ENCODE measurements at places on chromosomes 4 and X.

- DNase-seq = peak; percentile 32
Measured at GRCh38 chr4:77157859-77158486, 966 bp downstream of the CCNG2 start.

DNA sequence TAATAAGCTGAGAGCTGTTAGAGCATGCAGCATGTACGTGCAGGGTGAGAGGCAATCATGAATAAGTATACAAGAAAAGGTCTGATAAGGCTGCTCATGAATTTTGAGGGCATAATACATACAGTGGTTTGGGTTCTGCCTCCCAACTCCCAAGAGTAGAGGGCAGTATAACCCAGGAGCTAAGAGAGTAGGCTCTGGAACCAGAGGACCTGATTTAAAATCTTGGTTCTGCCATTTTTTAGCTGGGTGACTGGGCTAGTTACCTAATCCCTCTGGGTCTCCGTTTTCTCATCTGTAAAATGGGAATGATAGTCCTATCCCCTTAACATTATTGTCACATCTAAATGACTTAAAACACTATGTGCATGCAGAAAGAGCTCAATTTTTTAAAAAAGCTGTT lies 85.3 kb downstream of the LNX1 start:
- DNase-seq = no peak

- DNase-seq = no peak
Measured at GRCh38 chrX:8364369-8365141, 100.1 kb upstream of the VCX3B start.

DNA sequence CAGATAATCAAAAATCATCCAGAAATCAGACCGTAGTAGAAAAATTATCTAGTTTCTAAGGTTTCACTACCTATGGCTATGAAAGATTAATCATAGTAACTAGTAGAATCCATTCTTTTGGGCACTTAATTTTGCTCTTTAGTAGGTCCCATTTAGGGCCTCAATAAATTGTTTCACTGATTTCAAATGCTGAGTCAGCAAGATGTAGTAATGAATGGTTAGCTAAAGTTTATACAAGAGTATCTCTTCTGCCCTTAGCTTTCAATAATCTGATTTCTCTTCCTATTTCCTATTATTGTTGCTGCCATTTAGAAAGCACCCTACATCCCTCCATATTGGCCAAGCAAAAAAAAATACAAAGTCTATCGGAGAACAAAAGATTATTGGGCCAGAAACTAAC lies 283.2 kb upstream of the PCDH10 start:
- DNase-seq = no peak

DNA sequence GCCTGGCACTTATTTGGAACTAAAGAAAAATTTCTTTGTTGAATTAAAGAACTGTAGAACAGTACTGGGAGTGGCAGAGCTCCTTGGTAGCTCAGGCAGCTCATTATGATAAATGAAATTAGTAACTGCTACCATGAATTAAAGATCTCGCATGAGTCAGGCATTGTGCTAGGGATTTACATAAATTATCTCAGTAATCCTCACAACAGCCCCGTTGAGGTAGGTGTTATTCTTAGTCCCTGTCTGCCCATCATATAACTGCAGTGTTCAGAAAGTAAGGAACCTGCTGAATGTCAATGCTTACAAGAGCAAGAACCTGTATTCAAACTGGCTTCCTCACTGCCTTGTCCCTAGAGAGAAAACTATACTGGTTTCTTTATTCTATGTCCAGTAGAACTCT lies 108.3 kb downstream of the NLGN4X start:
- DNase-seq = no peak

DNA sequence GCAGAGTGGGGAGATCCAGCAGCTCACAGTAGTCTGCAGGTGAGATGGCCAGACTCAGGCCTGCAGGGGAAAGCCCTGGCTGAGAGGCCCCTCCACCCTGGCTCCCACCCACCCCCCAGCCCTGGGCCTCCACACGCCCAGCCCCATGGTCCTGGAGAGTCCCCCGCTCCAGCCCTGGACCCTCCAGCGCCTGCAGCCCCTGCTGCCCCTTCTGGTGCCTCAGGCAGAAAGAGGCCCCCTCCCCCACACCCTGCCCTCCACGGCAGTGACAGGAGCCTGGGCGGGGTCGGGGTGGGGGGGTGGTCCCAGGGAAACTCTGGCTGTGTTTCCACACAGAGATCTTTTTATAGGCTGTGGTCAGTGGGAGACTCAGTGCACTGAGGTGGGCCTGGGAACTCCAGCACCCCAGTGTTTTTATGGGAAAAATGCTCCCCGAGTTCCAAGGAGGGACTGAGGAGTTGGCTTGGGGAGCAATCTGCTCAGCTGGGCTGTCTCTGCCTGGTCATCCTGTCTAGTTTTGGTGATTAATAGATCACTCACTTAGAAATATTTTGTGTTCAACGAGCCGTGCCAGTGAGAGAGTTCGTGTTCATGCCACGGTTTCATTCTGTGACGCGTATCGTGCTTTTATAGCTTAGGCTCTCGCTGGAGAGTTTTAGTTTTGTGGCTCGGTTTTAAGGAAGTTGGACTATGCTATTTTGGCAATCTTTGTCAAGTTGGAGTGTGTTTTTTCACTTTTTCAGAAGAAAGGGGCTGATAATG lies 53.1 kb upstream of the HGFAC start:
- DNase-seq = no peak

- DNase-seq = no peak
Measured at GRCh38 chrX:136762820-136763452, 17.8 kb downstream of the ARHGEF6 start.

DNA sequence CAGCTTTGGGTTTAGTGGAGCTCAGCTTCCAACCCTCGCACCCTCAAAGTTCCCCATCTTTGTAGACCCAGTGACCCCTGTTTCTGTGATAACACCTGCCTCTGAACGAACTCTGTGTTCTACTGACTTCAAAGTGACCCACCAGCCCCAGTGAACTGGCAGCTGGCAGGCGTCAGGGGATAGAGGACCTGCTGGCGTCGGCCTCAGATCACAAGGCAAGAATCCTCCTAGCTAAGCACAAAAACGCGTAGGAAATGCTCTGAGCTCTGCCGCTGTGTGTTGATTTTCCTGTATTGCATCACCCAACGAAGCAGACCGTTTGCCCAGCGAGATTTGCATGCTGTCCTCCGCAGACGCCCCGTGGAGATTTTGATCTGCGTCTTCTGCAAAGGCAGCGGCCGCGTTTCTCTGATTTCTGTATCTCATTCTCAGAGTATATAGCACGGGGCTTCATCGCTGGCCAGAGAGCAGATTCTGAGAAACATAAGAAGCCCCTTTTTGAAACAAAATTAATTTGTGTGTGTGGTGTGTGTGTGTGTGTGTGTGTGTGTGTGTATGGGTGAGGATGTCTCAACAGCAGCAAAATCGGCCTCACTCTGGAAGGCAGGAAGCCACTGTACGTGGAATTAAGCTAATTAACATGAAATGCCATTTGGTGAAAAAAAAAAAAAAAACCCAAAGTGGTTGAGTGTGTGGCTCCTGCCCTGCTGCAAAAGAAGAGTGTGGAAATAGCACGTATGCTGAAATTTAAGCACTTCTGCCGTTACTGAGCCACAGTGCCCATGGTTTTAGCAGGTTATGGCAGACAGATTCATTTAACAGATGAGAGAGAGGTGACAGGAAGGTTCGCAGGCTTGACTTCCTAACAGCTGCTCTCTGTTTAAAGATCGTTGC lies 29.2 kb upstream of the ASMTL start:
- peak; percentile 63 for DNase-seq

DNA sequence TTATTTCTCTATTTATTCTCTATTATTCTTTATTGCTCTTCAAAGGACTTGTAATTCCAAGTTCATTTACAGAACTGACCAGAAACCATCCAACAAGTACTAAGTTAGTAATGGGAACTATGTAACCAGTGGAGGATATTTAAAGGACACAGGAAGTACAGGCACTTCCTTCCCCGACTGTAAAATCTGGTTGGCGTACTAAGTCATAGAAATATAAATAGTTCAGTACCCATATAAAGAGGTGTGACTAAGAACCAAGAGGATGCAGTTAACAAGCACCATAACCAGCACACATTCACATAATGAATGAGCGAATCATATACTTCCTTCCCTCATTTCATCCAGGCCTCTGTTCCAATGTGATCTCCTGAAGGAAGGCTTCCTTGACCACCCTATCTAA lies 3.6 kb upstream of the EIF4E start:
- DNase-seq = no peak

GRCh38 chrX:1486749-1487361 lies 34.1 kb upstream of the ASMTL start:
- DNase-seq = no peak

DNA sequence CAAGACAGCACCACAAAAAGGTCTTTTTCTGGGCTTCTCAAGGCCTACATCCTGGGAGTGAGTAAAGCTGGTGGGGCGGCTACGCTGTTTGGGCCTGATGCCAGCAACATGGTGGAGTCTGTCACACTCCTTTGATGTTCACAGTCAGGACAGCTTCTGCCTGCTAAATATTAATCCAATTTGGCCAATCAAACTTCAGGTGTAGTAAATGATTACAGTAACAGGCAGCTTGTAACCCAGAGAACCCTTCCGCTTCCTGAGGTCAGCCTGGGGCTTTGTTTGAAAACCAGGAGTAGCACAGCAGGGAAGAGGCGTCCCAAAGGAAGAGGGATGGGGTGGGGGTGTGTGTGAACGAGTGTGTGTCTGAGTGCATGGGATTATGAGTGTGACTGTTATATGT lies 220.4 kb downstream of the MAML3 start:
- DNase-seq = no peak

DNA sequence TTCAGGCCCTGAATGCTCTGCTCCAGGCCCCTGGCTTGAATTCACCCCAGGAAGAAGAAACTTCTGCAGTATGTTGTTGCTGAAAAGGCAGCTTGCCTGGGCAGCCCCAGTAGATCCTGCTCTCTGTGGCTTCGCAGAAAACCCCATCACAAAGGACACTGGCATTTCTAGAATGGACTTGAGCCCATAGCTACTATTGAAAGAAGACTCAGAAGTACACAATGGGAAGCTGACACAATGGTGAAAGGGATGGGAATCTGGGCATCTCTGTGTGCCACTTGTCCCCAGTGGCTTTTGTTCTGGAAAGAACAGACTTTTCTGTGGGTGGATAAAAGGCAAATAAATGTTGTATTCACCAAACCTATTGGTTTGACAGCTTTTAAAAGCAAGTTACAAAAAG lies 67.4 kb upstream of the SCML1 start:
- no peak for DNase-seq

- no peak for DNase-seq
Measured at GRCh38 chr4:122900314-122900713, 22.1 kb downstream of the NUDT6 start.

GRCh38 chr4:55859711-55860110 lies 6.3 kb downstream of the EXOC1 start:
- no peak for DNase-seq

DNA sequence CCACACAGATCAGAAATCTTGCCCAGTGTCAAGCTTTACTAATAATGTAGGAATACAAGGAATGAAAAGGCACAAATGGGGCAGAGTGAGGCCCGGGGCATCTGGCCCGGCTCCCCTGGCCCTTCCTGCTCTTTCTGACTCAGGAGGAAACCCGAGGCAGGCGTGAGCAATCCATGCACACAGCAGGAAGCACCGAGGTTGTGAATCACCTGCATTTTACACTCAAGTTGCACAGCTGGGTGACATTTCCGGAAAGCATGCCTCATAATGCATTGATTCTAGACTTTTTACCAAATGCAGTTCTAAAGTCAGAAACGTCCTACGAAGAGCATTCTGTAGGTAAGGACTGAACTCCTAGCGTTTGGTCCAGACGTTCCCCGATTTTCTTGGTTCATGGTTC lies 38.9 kb downstream of the PRIMPOL start:
- DNase-seq = no peak

DNA sequence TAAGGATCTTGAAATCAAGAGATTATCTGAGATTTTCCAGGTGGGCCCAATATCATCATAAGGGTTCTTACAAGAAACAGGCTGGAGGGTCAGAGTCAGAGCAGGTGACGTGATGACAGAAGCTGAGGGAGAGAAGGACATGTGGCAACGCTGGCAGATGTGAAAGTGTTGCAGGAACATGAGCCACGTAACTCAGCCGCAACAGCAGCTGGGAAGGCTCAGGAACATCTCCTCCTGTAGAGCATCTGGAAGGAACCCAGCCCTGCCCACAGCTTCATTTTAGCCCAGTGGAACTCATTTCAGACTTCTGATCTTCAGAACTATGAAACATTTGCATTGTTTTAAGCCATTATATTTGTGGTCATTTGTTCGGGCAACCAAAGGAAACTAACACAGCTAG lies 156.3 kb upstream of the VEGFC start:
- DNase-seq = no peak

- DNase-seq = no peak
Measured at GRCh38 chr4:132572210-132572609, 576.9 kb upstream of the PCDH10 start.

DNA sequence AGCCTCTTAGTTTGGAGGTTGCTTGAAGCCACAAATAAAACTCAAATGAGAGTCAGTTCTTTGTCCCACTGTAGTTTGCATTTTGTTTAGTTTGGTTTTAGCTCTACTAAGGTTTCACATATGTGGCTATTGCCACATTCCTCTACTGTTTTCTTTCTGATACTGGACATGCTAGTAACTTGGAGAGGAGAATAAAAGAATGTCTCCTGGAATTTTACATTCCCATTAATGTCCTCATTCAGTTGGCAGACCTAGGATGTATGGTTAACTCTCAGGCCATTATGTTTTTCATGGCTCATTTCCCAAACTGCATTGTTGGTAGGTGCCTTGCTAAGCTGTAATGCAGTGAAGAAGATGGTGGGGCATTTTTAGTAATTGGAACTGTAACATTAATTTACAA lies 29.9 kb downstream of the UPRT start:
- no peak for DNase-seq

DNA sequence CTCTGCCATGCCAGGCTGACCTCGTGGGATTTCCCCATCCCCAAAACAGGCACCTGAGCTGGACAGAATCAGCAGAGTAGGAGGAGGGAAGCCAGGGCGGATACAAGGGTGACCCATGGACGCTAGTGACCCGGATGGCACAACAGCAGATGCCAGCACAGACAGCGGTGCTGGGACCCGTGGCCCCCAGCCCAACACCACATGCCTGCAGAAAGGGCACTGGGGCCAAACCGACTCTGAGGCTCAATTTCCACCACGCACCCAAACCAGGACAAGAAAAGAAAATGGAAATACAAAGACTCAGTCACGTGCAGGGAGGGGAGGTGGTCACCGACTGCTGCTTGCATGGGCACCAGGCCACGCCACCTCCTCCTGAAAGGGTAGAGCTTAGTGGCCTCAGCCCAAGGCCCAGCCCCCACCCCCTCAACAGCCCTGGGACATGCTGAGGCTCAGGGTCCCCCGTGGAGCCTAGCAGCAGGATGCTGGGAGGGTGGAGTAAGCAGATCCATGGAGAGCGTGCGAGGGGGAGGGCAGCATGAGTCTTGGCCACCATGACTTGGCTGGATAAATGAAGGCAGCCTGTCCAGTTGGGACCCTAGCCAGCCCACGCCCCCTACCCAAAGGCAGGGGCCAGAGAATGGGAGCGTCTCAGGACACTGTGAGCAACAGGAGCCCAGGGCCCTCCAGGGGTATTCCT lies 47.7 kb downstream of the C4orf50 start:
- no peak for DNase-seq

GRCh38 chrX:46649421-46650260 lies 76.1 kb downstream of the CHST7 start:
- no peak for DNase-seq

Measured in stimulated activated CD4-positive, alpha-beta T cell treated with anti-CD3 and anti-CD28 coated beads, TNF-alpha, amount 100 ng/mL, for 48 hours (primary cell).